ENCODE measurements at places on chromosomes 6 and 20.

- no peak for DNase-seq
Observed at GRCh38 chr6:36444470-36444869, 1.7 kb downstream of the KCTD20 start.

DNA sequence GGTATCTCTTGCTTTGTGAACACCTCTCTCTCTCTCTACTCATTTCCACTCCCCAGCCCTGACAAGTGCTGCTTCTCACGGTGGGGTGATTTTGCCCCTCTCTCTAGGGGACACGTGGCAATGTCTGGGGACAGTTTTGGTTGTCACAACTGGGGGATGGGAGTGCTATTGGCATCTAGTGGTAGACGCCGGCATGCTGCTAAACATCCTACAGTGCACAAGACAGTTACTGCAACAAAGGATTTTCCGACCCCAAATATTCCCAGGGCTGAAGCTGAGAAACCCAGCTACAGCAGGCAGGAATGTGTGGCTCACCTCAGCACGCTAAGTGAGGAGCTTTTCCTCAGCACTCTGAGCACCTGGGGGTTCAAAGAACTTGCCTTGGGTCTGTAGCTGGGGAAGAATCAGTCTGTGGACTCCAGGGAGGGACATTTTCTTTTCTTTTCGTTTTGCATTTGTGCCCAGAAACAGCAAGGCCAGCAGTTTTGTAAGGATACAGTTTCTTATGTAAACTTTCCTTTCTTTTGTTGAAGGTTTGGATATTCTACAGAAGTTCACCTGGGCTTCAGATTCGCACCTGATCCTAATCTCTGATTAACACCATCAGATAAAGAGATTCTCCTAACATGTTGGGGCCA, 246.9 kb upstream of the ZFP64 start:
- DNase-seq, result no peak

DNA sequence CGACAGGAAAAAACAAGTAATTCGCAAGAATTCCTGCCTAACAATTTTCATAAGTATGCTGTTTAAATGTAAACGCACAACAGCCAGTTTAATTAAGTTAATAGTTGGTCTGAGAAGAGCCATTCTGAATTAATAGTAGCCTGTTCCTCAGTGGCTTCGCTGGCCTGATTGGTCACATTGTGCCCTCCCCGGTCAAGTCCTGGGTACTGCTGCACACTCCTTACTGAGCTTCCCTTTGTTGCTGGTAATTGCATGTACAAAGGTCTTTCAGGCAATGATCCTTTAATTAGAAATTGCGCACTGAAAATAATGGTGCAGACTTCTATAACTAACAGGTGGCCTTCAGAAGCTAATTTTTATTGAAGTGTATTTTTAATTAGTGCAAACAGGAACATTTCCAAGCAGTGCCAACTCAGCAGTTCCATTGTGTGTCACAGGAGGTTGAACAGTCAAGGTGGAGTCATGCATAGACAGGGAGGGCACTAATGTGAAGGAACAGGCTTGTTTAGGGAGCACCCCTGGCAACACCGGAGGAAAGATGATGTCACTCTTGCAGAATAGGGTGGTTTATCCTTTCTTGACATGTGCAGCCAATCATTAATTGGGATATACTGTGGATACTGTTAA, 92.6 kb upstream of the SLC22A23 start:
- no peak for DNase-seq

DNA sequence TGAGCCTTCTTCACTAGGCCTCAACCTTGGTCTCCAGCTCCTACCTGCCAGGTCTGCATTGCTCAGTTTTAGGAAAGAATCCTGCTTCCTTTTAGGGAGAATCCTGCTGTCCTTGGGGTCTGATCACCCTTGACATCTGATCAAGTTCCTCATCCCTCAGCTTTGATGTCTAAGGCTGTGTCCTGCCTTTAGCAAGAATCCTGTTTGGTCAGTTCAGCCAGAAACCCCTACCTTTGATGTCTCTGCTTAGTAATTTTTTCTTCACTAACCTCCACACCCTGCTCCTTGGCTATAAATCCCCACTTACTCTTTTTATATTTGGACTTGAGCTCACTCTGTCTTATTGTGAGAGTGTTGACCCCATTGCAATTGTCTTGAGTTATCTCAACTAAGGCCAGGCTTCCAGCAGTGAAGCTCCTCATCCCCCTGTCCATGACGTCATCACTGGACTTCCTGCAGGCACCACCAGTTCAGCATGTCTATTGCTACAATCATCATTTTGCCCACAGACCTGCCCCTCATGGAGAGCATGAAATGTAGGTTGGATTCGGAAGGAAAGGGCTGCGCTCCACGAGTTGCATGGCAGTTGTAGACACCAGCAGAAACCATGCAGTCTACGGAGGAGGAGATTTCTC, 4.7 kb upstream of the CST5 start:
- DNase-seq, result no peak

GRCh38 chr6:67802771-67803170, 832.3 kb upstream of the ADGRB3 start:
- DNase-seq, result no peak

Data from NCI-H1092 treated with DMSO at 0.1 percent for 48 hours (cell line).